ENCODE measurements at places on chromosomes 1 and 21.

DNA sequence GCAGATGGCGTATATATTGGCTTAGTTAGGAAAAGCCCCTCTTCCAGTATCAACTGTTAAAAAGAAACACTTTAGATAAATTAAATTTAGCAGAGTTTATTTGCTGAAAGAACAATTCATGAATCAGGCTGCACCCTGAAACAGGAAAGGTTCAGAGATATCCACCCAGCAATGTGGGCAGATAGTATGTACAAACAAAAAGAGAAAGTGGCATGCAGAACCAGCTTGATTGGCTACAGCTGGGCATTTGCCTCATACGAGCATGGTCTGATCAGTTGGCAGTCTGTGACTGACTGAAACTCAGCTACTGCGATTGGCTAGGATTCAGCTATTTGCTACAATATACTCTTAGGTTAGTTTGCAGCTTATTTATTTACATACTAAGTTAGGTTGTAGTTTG lies 98.2 kb downstream of the ZC3H11B start:
- no peak for DNase-seq

DNA sequence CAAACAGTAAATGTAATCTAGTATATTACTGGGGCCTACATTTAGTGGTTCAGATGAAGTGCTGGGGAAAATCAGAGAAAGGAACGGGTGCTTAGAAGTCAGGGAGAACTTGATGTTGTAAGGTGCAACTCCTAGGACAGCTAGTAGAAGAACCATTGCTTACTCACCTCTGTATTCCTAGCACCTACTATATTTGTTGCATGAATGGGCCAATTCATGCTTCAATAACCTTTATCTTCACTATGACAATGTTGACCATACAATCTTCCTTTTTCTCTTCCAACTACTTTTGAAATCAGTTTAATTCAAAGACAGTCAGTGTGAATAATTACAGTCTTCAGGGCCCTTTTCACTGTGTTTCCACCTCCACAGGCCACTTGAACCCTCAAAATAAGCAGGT lies 125.0 kb upstream of the DMRTA2 start:
- DNase-seq, result no peak

- peak; percentile 49 for DNase-seq
Observed at GRCh38 chr1:108897865-108898720, 21.3 kb downstream of the GPSM2 start.

DNA sequence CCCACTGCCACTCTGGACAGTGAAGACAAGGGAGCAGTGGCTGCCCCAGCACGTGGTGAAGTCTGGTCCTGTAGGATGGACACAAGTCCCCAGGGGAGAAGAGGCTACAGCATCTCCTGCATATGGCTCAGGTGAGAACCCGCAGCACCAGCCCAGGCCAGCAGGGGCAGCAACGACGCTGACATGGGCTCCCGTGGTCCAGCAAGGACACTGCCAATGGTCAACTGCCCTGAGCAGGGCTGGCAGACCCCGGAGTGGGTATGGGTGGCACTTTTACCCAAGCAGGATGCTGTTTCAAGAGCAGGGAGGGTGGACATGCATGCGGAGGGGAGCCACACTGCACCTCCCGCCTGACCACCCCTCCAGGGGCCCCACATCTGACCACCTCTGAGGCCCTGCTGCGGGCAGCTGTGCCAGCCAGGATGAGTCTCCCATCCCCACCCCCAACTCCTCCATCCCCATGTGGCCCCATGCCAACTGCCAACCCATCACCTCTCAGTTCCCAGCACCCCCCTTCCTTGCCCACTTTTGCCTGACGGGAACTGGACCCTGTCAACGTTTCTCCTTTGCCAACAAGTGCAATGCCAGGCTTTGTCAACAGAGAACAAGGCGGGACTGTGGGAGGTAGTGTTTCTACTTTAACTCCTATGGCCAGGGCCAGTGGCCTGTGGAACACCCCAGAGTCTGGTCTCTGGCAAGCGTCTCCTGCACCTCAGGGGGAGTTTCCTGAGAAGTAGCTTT lies 8.6 kb downstream of the MORN1 start:
- no peak for DNase-seq

- no peak for DNase-seq
Observed at GRCh38 chr1:179010671-179011070, 15.0 kb upstream of the FAM20B start.

DNA sequence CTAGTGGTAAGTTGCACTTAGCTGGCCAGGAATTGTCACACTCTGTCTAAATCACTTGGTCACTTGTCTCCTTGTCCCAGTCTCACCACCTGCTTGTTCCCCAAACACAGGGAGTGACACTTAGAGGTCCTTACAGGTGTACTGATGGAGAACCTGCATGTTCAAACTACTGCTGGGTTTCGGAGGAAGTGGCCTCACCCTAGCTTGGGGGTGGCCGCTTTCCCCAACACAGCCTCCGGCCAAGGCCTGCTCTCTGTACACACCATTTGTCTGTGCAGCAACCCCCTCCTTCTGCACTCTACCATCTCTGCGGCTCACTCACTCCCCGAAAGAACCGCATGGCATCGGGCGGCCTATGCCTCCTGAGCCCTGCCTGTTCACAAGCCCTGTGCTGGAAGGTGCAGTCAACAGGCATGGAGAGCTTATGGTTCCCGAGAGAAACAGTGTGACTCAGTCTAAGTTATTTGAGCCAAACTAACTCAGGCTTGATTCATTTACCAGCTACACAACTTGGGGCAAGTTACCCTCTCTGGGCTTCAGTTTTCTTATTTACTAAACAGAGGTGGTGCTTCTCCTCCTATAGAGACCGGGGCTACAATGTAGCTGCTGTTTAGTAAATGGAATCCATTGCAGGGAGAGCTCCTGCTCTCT lies 10.5 kb upstream of the SPRR4 start:
- DNase-seq, result no peak

DNA sequence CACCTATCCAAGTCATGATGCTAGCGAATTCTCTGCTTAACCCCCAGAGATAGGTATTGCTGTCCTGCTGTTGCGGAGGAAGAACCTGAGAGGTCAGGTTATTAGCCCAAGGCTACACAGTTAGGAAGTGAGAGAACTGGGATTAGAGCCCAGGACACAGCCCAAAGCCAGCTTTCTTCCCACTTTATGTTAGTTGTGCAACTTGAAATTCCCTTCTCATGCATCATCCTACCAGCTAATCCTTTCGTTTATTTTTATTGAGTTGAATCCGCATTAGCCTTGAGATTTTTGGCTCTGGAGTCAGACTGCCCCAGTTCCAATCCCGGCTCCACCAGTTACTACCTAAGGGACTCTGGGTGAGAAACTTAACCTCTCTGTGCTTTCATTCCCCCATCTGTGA lies 65.4 kb downstream of the PLEKHA6 start:
- DNase-seq, result no peak

GRCh38 chr21:34252751-34253150 lies 111.1 kb upstream of the KCNE2 start:
- DNase-seq, result no peak

DNA sequence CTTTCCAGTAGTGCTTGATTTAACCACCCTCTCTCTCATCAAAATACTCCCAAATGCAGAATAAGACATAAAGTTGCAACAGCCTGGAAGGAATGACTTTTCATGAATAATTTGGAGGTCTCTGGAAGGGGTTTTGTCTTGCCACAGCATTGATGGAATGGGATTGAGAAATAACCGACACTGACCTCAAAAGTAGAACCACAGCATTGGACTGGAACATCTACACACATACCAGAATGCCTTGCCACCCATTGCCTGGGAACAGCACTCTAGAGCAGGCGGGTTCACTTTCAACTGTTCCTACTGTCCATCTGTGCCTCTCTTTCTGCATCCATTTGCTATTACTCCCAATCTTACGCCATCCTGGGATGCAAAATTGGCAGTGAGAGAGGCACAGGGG lies 149.1 kb upstream of the USP24 start:
- no peak for DNase-seq

DNA sequence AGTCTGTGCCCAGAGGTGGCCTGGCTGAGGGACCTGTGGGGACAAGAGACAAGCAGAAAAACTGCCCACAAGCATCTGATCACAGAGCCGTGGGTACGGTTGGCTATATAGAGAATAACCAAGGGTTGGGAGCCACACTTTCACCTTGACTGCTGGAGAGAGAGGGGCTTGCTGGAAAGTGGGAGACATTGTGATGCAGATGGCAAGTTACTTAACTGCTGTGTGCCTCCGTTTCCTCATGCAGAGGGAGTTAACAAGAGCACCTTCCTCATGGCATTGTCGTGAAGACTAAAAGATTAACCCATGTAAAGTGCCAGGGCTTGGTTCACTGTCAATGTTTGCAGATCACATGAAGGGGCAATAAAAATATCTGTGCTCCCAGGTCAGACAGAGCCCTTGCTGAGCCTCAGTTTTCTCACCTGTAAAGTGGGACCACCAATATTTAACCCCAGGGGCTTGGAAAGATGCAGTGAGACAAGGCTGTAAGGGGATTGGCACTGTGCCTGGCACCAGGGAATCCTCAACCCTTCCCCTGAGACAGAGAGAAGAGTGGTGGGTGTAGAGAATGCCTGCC lies 52.8 kb downstream of the SDC3 start:
- DNase-seq, result no peak

GRCh38 chr1:228306275-228307217 lies 98.7 kb downstream of the OBSCN start:
- DNase-seq, result no peak

GRCh38 chr1:59146056-59146455 lies 150.8 kb upstream of the FGGY start:
- DNase-seq, result no peak

DNA sequence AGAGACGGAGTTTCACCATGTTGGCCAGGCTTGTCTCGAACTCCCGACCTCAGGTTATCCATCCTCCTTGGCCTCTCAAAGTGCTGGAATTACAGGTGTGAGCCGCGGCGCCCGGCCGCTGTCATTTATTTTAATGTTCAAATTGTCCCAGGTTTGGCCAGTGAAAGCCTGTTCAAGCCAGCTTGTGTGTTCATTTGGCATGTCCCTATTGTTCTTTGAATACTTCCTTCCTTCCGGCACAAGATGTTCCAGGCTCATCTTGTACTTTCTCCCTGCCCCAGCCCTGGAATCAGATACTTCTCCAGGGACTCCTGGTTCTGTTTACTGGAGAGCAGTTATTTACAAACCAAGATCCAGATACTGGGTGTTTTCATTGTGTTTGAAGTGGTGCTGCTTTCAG lies 37.0 kb downstream of the ZBTB8B start:
- DNase-seq, result no peak

GRCh38 chr1:158011714-158012113 lies 18.3 kb downstream of the KIRREL1 start:
- no peak for DNase-seq

- DNase-seq, result no peak
Observed at GRCh38 chr1:36787312-36787913, 246.9 kb downstream of the GRIK3 start.

DNA sequence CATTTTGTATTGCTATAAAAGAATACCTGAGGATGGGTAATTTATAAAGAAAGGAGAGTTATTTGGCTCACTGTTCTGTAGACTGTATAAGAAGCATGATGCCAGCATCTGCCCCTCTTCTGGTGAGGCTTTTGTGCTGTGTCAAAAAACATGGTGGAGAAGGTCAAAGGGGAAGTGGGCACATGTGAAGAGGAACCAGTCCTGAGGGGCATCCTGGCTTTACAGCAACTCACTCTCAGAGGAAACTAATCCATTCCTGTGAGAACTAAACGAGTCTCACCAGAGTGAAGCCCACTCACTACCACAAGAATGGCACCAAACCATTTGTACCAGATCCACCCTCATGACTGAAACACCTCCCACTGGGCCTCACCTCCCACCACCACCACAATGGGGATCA lies 18.8 kb upstream of the SELP start:
- DNase-seq, result no peak

DNA sequence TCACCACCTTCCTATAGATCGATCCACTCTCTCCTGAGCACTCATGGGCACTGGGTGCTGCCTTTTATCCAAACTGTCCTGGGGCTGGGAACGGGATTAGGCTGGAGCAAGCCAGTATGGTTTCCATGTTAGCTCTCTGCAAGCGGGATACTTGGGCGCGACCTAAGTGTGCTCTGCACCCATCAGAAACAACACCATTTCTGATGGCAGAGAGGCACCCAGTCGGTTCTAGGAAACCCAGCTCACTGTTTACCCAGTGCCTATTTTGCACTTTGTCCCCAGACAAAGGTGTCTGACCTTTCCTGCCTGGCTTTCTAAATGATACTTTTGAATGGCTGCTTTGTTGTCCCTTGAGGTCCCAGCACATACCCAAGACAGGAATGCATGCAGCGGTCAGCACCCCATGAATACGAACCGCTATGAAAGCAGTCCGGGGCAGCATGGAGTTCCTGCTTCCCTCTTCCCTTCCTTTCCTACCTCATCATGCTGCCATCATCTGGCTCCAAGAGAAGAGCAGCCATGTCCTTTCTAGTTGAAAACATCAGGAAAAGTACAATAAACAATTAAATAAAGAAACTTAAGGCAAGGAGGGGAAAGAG lies 83.9 kb downstream of the TRABD2B start:
- DNase-seq, result peak; percentile 76

DNA sequence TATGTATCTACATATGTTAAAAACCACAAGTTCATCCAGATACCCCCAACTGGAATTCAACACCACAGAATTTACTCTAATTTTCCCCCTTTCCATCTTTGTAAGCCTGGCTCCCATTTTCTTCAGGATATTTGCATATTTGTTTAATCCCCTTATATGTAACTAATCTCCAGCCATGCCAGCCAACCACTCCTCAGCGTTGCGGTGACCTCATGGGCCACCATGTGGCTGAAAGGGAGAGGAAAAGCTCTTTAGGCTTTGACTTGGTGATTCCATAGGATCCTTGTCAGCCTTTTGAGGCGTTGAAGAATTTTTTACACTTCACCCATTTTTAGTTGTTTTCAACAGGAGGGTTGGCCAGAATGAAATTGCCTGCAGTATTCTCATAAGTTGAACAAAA lies 10.0 kb downstream of the CLDN19 start:
- DNase-seq, result no peak

DNA sequence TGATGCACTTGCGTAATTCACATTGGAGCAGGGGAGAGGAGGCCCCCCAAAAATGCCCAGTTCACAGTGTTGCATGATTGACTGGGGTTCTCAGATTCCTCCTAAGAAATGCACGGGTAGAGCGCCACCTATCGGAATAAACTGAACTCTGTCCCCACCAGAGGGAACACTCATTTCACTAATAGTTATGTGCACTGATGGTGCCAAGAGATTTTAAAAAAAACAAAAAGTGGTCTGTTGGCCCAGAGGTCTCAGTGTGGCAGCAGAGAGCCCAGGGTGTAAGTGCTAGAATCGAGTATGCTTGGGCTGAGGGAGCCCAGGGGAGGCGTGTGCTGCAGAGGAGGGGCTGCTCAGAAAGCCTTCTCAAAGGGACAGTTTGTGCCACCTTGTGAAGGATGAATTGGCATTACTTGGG lies 6.9 kb downstream of the PINK1 start:
- no peak for DNase-seq

DNA sequence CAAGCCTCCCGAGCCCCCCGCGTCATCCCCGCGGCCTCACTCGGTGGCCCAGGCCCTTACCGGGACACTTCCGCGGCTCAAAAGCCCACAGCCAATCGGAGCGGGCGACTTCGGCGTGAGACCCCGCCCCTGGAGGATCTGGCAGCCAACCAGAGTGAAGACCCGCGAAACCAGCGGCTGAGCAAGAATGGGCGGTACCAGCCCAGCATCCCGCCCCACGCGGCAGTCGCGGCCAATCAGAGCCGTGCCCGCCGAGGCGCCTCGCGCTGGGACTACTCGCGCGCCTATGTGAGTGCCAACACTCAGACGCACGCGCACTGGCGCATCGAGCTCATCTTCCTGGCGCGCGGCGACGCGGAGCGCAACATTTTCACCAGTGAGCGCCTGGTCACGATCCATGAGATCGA lies 22.5 kb downstream of the DISP3 start:
- DNase-seq, result peak; percentile 16

- DNase-seq, result no peak
Observed at GRCh38 chr1:107690491-107690890, 274.5 kb downstream of the VAV3 start.

GRCh38 chr1:4549930-4550329 lies 104.5 kb upstream of the AJAP1 start:
- no peak for DNase-seq
